Spleen (tissue), 13 donors: ENCODE measurements at places on chromosomes 3 and 15.

- no peak for DNase-seq
These were observed 13.2 kb upstream of the PIK3R4 start for GRCh38 chr3:130759692-130760338.

DNA sequence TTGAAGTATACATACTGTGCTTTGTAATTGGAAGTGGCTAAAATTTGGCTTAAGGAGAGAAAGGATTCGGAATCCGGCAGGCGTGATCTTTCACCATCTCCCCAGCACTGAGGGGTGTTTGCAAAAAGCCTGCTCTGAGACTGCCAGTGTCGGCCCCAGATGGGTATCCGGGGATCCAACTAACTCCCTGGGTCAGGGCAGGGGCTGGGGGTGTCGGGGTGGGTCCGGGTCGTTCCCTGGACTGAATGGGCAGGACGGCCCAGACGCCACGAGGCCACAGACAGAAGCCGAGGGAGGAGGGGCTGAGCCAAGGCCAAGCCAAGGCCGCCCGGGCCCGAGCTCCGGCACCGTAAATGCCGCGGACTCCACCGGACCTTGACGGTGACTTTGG lies 349 bp downstream of the PPIB start:
- no peak for DNase-seq

- no peak for DNase-seq
These were observed 189.4 kb downstream of the WNT5A start for GRCh38 chr3:55297706-55298105.

- no peak for DNase-seq
These were observed 584.8 kb downstream of the DIPK2A start for GRCh38 chr3:144556392-144556791.

DNA sequence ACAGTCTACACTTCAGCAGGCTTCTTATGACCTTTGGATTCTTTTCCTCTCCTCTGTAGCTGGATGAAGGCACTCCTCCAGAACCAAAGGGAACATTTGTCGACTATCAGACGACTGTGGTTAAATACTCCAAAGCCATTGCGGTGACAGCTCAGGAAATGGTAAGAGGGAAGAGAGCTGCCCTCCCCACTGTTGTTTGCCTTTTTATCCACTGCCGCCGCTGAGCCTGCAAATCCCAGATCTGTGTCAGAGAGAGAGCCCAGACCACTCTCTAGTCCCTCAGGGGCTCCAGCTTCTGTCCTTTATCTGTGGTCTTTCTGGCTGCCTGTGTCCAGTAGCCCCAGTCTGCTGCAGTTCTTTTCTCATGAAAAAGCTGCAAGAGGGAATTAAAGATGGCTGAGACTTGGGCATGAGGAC lies 261.5 kb upstream of the TPM1 start:
- DNase-seq: no peak

GRCh38 chr3:112735926-112736325 lies 95.0 kb upstream of the CCDC80 start:
- no peak for DNase-seq

- DNase-seq: no peak
These were observed 326.6 kb downstream of the MAGI1 start for GRCh38 chr3:65712140-65712539.

DNA sequence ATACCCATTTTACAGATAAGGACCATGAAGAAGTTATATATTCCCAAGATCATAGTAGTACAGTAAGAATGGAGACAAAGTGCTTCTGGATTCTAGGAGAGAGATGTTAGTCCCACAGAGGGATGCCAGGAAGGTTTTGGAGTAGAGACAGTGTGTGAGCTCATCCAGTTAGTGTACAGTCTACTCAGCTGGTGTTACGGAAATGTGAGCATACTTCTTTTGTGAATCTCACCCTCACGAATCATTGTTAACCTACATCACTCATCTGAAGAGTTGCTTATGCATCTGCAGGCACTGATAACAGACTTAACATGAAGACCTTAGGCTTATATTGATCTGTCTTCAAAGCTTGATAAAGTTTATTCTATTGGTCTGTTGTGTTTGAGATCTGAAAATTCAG lies 106.6 kb upstream of the PTPRG start:
- no peak for DNase-seq

DNA sequence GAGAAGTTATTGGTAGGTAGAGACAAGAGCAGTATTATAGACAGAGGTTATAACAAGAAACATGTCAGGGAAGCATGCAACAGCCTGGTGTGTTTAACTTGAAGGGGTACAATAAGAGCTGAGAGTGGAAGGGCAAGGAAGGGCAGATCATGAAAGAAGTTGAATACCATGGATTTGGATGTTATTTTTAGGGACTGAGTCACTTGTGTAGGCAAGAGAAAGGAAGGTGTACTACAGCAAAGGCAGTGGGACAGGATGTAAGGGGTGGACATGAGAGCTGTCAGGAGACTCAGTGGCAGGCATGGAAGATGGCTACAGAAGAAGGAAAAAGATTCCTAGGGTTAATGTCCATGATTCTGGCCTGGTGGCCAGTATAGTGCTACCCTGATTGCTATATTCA lies 66.4 kb downstream of the TFG start:
- DNase-seq: no peak

DNA sequence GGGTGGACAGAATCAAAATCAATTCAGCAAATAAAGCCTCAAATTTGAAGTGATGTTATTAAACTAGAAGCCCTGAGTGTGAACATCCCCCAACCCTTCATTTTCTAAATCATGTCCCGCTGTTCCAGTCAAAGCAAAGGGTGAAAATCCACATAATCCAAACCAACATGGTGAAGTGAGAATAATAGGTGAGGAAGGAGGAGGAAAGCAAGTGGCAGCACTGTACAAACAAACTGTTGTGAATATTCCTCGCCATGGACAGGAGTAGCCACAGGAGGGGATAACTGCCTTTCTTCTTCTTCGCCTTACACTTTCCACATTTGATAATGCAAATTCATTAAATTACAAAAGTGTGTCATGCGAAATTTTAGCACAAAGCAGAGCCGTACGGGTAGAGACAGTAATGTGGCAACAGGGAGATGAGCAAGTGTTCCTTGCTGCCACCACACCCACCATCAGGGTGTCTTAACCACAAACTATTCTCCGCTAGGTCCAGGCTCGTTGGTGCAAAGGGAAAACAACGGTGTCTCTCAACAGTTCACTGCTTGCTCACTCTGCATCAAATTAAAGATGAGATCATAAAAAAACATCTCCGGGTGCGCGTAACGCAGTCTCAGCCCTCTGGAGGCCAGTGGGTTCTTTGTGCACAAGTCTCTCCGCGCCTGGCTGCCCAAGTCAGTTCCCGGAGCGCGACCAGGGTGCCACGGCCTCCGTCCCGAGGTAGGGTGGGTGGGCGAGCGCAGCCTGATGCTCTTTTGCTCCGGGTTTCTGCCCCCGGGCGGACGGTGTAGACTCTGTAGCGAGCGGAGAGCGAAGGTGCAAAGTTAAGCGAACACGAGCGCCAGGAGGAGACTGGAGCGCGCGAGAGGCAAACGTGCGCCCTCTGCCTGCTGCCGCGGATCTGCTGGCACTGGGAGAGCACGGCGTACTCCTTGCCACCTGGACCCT lies 6.7 kb downstream of the EPHA3 start:
- peak; percentile 82 for DNase-seq

GRCh38 chr15:35690698-35691116 lies 144.7 kb upstream of the DPH6 start:
- no peak for DNase-seq

GRCh38 chr15:26081758-26082220 lies 218.7 kb upstream of the ATP10A start:
- DNase-seq: no peak

DNA sequence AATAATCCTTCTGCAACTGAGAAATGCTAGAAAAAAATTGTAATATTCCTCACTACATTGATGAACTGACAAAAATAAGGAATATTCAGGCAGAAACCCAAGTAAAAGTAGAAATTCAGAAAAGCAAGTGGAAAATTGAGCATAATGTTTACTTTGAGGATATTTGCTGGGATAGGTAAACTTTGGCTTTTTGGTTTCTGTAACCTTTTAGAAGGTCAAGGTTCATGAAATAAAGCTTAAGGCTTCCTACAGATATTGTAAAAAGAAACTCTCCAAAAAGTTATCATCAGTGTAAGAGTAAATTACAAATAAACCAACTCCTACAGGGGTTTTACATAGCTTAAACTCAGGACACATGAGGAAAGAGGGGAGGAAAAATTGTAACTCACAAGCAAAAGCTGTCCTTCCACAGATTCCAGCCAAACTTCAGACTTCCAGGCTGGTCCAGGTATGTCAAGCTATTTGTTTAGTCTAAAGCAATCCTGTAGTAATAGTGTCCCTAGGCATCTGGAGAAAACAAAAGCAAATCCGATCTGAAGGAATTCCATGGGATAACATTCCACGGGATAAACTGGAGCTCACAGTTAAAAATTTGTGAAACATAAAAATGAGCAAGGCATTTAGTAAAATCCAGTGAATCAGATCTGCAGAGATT lies 21.1 kb downstream of the C3orf70 start:
- DNase-seq: no peak

- no peak for DNase-seq
These were observed 45.3 kb downstream of the TSC22D2 start for GRCh38 chr3:150453353-150453752.

DNA sequence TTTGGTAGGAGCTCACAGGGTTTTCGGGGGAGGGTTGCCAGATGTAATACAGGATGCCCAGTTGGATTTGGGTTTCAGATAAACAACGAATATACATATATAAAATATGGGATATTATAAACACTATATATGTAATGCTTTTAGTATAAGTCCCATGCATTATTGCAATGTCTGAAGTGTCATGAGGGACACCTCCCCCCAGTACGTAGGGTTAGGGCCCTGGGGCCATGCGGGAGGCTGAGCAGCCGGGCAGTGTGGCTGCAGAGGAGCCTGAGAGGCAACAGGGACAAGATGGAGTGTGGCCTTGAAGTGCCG lies 148.9 kb downstream of the SMAD6 start:
- DNase-seq: no peak

DNA sequence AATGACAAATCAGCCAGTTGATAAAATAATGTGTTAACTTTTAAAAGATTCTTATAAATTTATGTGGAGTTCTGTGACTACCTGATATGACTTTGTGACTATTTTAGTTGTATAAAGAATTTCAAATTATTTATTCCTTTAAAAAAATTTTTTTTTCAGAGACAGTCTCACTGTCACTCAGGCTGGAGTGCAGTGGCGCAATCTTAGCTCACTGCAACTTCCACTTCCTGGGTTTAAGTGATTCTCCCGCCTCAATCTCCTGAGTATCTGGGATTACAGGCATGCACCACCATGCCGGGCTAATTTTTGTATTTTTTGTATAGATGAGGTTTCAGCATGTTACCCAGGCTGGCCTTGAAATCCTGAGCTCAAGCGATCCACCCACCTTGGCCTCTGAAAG lies 48.5 kb downstream of the MBNL1 start:
- no peak for DNase-seq

GRCh38 chr3:132872711-132873110 lies 150.5 kb upstream of the NPHP3 start:
- DNase-seq: no peak

GRCh38 chr3:65545429-65545828 lies 493.3 kb downstream of the MAGI1 start:
- DNase-seq: no peak

GRCh38 chr3:10312861-10313260 lies 8.1 kb downstream of the SEC13 start:
- no peak for DNase-seq

GRCh38 chr3:4606911-4607310 lies 113.8 kb downstream of the ITPR1 start:
- DNase-seq: no peak

- DNase-seq: no peak
These were observed 237.7 kb upstream of the WNT5A start for GRCh38 chr3:55724821-55725220.

DNA sequence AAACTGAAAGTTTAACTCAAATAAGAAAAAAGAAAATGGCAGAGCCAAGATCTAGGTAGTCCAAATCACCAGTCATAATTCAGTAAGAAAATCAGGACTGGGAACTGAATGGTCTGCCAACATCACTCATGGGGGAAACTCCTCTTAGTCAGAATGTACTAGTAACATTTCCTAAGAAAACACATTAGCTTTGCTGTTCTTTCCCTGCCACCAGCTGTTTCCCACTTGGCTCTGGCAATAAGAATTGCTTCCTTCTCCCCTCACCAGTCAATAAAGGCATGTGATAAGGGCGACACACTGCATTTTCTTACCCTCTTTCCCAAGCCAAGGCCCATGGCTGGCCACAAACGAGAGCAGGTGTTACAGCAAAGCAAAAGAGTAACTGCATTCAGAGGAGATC lies 46.1 kb downstream of the PIK3R4 start:
- no peak for DNase-seq

- DNase-seq: no peak
These were observed 97.8 kb downstream of the IGSF11 start for GRCh38 chr3:118936811-118937210.
